Activated T-cell treated with anti-CD3 and anti-CD28 coated beads, Interleukin-2, amount 50 U/mL, for 4 hours (primary cell): ENCODE measurements at places on chromosomes 7 and 10. TPM values are rescaled to one million over a fixed set of nuclear protein-coding genes. Genes with fewer than 3 reads are reported as not detected.

DNA sequence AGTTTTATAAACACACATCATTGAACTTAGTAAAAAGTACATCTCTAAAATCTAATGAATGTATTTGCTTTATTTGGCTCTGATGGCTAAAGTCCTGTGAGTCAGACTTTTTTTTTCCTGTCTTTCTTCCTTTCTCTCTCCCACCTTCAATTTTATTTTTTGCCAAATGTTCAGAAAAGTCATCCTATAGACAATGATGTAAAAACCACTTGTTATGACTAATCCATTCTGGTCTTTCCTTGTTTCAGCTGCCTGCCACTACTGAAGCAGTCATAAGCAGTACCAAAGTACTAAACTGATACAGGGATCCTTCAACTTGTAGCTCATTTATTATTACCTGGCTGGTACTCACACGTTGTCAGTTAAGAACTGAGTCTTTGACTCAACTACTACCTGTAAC is 23.9 kb downstream of the HECTD2 start:
- no peak for DNase-seq

DNA sequence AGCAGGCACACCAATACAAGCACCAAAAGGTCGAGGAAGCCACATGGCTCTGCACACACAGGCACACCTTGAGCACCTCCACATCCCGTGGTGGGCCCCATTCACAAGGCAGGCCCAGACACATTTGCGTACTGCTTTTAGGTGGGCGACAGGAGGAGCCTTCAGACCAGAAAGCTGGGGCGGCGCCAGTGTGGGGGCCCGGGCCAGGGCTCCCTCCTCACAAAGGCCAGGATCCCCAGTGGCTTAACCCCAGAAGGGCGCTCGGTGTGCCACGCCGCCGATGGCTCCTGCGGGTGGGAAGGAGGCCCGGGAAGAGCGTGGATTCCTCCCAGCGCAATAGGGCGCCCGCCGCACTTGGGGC is 2.8 kb upstream of the SMARCD3 start:
- DNase-seq: no peak

The CHCHD2 gene
- total RNA-seq: 810 TPM

DNA sequence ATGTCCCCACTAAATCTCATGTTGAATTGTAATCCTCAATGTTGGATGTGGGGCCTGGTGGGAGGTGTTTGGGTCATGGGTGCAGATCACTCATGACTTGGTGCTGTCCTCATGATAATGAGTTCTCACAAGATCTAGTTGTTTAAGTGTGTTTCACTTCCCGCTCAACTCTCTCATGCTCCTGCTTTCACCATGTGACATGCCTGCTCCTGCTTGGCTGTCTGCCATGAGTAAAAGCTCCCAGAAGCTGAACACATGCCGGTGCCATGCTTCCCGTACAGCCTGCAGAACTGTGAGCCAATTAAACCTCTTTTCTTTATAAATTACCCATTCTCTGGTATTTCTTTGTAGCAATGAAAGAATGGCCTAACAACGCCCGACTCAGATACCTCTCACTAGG is 6.2 kb upstream of the PSTK start:
- DNase-seq: no peak

- no peak for DNase-seq
Observed at GRCh38 chr7:135463908-135464307, 46.0 kb downstream of the CNOT4 start.

- DNase-seq: no peak
Observed at GRCh38 chr7:23353172-23353571, 54.0 kb downstream of the MALSU1 start.

DNA sequence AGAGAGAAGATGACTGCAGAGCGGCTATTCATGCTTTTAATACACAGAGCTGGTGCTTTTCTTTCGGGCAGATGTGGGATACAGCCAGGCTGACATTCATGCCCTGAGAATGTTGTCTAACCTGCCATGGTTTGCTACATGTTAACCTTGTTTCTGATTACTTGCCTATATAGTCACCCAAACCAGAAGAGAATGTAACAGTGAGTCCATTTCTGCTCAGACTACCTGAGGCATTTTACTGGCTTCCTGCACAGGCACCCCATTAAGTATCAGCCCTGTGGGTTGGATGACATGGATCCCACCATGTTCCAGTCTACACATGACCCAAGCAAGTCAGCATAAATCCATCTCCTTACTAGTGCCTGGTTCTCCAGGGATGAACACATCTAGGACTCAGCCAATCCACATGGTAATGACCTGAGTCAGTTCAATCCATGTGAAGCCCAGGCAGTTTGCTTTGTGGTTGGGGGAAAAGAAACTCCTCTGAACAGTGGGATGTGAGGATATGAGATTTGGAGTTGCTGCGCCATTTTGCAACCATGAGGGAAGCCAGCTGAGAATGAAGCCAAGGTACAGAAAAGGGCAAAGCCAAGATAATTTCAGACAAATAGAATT is 55.7 kb upstream of the MKX start:
- DNase-seq: no peak

The COA1 gene
- total RNA-seq: 51.4 TPM

GRCh38 chr10:13306103-13306502 is 6.2 kb upstream of the PHYH start:
- no peak for DNase-seq

GRCh38 chr7:127821146-127821545 is 169.2 kb downstream of the SND1 start:
- DNase-seq: no peak

The PON2 gene
- total RNA-seq: 2.1 TPM

DNA sequence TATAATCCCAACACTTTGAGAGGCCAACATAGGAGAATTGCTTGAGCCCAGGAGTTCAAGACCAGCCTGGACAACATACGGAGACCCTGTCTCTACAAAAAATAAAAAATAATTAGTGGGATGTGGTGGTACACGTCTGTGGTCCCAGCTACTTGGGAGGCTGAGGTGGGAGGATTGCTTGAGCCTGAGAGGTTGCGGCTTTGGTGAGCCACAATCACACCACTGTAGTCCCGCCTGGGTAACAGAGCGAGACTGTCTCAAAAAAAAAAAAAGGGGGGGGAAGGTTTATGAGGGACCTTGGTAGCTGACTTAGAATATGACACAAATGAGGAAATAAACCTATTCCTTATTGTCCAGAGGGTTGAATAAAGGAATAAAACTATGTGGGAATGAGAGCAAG is 30.8 kb downstream of the SCD start:
- no peak for DNase-seq

The NUTM2E gene
- total RNA-seq: 0.13 TPM

The STEAP4 gene
- total RNA-seq: 0.10 TPM

The SNX10 gene
- 18.5 TPM for total RNA-seq

DNA sequence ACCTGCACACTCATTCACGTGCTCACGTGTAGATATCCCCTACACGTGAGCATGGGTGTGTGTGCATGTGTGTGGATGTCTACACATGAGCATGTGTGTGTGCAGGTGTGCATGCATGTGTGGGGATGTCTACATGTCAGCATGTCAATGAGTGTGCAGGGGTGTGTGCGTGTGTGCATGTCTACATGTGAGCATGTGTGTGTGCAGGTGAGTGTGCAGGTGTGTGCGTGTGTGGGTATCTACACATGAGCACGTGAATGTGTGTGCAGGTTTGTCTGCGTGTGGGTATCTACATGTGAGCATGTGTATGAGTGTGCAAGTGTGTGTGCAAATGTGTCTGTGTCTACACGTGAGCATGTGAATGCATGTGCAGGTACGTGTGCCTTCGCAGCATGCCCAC is 274.8 kb downstream of the PTPRN2 start:
- no peak for DNase-seq

- no peak for DNase-seq
Observed at GRCh38 chr7:30177965-30178364, 43.2 kb downstream of the MTURN start.

The HBP1 gene
- 16.2 TPM for total RNA-seq

- no peak for DNase-seq
Observed at GRCh38 chr7:79529214-79529880, 75.9 kb upstream of the MAGI2 start.

The NUP205 gene
- total RNA-seq: 128 TPM

GRCh38 chr7:117564080-117564479 is 84.3 kb downstream of the CFTR start:
- no peak for DNase-seq

DNA sequence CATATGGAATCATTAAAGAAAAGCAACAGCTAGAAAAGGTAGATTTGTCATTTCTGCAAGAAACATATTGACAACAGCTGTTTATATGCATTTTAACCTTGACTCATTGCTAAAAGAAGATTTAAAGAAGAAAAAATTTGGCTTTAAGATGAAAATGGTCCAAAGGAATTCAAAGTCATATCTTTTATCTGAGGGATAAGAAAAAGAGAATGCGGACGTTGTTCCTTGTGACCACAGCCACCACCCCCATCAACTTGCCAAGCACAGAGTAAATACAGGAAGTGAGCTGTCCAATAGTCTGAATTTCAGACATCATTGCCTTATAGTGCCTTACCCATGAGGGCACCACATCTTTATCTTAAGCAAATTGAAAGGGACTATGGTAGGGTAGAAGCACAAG is 7.3 kb upstream of the CRPPA start:
- DNase-seq: no peak

DNA sequence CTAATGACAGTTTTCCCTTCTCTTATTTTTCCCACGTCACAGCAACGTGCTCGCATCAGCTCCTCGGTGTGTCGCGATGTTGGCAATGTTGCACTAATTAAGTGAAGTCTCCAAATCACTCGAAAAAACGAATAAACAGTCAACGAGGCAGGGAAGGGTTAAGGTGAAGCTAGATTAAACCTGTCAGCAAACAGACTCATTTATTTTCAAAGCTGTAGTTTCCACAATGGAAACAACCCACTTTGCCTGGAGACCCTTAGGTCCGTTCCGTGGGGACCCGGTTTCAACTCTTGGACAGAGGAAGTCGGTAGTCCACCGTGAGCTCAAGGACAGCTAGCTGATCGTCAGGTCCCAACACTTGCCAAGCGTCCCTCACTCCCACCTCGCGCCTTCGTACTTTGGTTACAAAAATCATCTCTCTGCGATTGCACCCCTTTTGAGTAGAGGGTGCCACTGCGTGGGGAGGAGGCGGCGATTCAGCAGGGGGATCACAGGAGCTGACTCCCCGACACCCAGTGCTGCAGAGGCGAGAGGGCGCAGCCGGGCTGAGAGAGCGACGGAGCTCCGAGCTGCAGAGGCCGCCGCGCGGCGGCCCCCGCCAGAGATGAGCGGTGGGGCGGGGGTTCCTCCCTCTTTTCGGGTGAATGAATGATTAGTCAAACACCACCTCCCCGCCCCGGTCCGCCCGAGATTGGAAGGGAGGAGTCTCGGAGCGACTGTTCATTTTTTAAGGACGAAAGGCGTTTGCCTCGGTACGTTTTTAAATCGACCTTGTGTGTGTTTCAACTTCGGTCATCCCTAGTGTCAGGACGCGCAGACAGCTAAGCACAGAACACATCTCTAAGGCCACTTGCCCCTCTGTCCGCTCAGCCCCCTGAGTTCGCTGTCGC is 1.3 kb upstream of the BMPER start:
- no peak for DNase-seq

GRCh38 chr10:75776738-75777504 is 345.5 kb downstream of the LRMDA start:
- DNase-seq: no peak

The VENTX gene
- total RNA-seq: not detected
